WTC11 (cell line): ENCODE measurements at places on chromosomes 2 and 18.

GRCh38 chr2:107028661-107029060 is 142.7 kb upstream of the ST6GAL2 start:
- no peak for DNase-seq
- H3K27me3 ChIP-seq: no peaks in the 10 kb centered on the region; the same call in 1 of the 2 replicates
- peaks cover 4% of the 10 kb centered on the region for H3K36me3 ChIP-seq
- no peak overlapping the region for H3K27ac ChIP-seq
- peaks cover 11% of the 10 kb centered on the region for H3K4me1 ChIP-seq

GRCh38 chr2:120864981-120865380 is 129.3 kb downstream of the GLI2 start:
- no peak for DNase-seq
- H3K36me3 ChIP-seq: no peaks in the 10 kb centered on the region
- H3K4me1 ChIP-seq: peaks cover 74% of the 10 kb centered on the region
- no peak overlapping the region for H3K27ac ChIP-seq
- no peak overlapping the region for H3K4me3 ChIP-seq
- H3K27me3 ChIP-seq: no peaks in the 10 kb centered on the region

- H3K4me1 ChIP-seq: peaks cover 4% of the 10 kb centered on the region
- peaks cover 56% of the 10 kb centered on the region for H3K27me3 ChIP-seq
- H3K36me3 ChIP-seq: no peaks in the 10 kb centered on the region
- DNase-seq: no peak
- H3K4me3 ChIP-seq: no peak overlapping the region
Observed at GRCh38 chr2:73818296-73818695, 10.5 kb upstream of the STAMBP start.

GRCh38 chr2:108971661-108972566 is 17.1 kb downstream of the EDAR start:
- H3K4me3 ChIP-seq: no peak overlapping the region
- no peak overlapping the region for H3K27ac ChIP-seq
- DNase-seq: no peak
- H3K27me3 ChIP-seq: no peaks in the 10 kb centered on the region
- H3K4me1 ChIP-seq: peaks cover 9% of the 10 kb centered on the region

DNA sequence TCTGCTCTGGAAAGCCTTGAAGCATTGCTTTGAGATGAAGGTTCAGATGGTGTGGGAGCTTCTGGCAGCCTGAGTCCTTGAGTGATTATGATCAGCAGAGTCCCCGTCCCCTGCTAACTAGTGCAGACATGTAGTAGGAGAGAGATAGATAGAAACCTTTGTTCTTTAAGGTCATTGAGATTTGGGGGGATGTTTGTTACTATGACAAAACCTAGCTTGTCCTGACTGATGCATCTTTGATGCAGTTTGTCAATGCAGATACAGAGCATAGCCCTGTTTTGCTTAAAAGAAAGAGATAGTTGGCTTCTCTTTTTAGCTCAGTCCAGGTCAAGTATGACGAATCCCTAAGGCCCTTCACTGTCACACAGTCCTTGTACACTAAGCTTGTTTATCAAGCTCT is 274.6 kb upstream of the DPP10 start:
- no peak for DNase-seq
- no peak overlapping the region for H3K27ac ChIP-seq
- H3K4me3 ChIP-seq: no peak overlapping the region
- H3K4me1 ChIP-seq: no peaks in the 10 kb centered on the region

- no peaks in the 10 kb centered on the region; the same call in 1 of the 2 replicates for H3K36me3 ChIP-seq
- H3K27ac ChIP-seq: no peak overlapping the region
- H3K4me3 ChIP-seq: no peak overlapping the region
- peaks cover 29% of the 10 kb centered on the region for H3K4me1 ChIP-seq
- no peak for DNase-seq
- H3K27me3 ChIP-seq: no peaks in the 10 kb centered on the region
Observed at GRCh38 chr18:11801573-11801972, 49.6 kb upstream of the CHMP1B start.

- no peaks in the 10 kb centered on the region for H3K4me1 ChIP-seq
- DNase-seq: no peak
- no peak overlapping the region for H3K4me3 ChIP-seq
- no peaks in the 10 kb centered on the region for H3K27me3 ChIP-seq
Observed at GRCh38 chr2:57434972-57435371, 611.6 kb upstream of the VRK2 start.

GRCh38 chr18:43364535-43364934 is 87.2 kb upstream of the SYT4 start:
- H3K4me3 ChIP-seq: no peak overlapping the region
- no peak for DNase-seq
- H3K36me3 ChIP-seq: no peaks in the 10 kb centered on the region
- H3K4me1 ChIP-seq: no peaks in the 10 kb centered on the region
